LHCN-M2 (cell line): ENCODE measurements at places on chromosomes 5 and 9.

GRCh38 chr5:167458412-167458811 is 833.0 kb upstream of the WWC1 start:
- DNase-seq, result no peak

GRCh38 chr5:150585781-150586341 is 54.6 kb upstream of the SYNPO start:
- no peak for DNase-seq

DNA sequence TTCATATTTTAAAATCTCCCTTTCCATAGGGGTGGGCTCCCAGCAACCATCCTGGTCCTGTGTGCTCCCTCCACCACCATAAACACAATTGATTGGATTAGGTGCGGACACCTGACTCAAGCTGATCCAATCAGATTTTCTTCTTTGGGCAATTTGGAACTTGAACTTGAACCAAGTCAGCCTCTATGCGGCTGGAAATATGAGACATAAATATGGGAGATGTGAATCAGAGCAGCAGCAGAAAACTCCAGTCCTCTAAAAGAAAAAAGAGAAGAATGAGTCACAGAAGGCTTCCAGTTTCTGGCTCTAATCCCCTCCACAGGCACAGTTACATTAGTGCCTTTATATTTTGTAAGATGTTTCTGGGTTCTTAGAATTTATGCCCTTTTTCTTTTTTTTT is 306.6 kb downstream of the MLLT3 start:
- peak; percentile 89 for DNase-seq

- DNase-seq, result no peak
These were observed 137.5 kb downstream of the CPLANE1 start for GRCh38 chr5:37111426-37112382.

DNA sequence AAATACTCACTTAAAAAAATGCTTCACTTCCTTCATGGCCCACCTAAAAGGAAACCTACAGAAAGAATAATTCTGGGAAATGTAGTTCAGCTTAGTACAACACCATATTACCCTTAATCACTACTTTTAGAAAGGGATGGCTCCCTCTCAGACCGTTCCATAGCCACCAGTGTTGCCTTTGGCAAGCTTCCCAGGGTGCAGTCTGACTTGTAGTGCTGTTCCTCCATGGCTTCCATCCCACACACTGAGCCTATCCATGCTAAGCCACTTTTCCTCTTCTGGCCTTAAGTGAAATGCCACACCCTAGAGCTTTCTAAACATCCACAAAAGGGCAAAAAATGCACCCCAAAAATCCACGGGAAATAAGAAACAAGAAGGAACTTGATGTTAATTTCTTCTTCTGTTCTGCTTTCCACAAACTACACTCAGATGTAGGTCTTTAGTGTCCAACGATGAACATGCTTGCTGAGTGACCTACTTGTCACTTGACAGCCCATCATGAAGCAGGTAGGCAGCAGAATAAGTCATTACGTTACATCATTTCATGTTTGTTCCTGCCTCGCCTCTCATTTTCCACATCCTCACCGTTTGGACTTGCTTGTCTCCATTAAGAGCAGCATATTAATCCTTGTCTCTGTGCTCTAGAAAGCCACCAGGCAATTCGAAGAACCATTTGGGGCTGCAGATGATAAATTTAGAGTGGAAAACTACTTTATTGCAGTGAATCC is 391.1 kb upstream of the GRAMD2B start:
- peak; percentile 77 for DNase-seq

DNA sequence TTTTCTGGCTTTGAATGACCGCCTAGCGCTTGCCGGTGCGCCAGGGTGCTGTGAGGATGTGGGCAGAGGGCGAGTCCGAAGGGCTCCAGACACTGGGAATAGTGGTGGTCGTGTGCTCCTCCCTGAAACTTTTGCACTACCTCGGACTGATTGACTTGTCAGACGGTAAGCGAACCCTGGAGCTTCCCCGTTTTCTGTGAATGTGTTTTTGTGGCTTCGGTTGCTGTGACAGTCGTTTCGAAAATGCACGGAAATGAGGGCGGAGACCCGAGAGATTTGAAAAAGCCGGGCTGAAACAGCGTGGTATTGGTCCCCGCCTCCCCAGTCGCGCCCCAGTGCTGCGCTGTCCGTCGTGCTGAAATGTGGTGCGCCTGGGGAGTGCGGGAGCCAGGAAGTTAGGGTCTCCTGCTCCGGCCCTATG is 102.5 kb upstream of the GABRP start:
- DNase-seq, result no peak

GRCh38 chr9:28212979-28213378 is 639.7 kb upstream of the C9orf72 start:
- peak; percentile 71 for DNase-seq

GRCh38 chr5:172715421-172715780 is 55.6 kb downstream of the DUSP1 start:
- no peak for DNase-seq

DNA sequence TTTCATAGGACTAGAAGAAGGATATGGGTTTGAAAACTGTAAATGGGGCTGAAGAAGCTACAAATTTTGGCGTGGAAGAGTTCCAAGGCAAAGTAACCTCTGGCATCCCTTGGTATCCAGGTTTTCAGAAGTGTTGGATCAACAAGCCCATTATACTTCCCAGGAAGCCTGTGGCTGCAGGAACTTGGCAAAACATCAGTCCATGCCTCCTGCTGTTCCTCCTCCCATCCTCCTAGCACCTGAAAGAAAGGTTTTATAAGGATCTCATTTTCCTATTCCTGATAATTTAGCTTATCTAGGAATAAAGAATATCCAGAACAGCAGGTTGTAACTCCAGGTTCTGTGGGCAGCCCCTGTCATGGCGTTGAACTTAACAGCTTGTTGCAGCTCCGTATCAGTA is 72.5 kb upstream of the LPAR1 start:
- no peak for DNase-seq

DNA sequence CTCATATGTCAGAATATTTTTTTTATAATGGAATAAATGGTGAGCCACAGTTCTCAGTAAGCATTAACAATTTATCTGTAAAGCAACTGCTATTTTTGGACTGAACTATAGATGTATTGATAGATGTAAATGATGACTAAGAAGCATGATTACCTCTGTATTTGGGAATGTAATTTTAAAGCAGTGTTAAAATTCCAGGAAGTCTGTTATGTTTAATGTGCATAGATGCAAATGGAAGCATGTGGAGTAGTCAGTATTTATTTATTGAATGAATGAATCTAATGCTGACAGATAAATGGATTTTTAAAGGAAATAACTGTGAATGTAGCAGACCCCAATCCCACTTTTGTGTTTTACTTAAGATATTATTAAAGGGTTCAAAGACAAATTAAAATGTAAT is 95.0 kb downstream of the ATG10 start:
- no peak for DNase-seq

DNA sequence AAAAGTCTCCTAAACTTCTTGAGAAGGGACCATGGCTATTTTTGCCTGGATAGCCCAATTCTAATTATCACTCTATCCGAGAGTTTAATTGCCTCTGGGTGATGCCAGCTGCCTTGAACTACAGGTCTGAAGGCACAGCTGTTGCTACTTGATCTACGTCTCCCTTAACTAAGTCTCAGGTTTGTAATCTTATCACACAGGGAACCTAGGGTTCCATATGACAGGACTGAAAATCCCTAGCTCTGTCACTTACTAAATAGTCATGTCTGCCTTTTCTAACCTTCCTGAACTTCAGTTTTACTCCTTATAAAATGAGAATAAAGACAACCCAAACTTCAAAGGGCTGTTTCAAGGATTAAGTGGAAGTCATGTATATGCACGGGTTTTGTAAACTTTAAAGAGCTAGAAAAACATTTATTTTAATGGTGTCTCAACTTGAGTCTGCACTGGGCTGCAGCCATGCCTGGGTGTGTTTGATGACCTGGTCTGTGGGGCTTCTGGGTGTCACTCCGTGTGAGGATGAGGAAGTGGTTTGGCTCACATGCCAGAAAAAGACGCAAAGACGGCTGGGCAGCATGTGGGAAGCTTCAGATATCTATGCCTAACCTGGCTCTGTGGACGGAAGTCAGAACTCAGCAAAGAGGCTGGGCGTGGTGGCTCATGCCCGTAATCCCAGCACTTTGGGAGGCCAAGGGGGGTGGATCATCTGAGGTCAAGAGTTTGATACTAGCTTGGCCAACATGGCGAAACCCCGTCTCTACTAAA is 129.3 kb upstream of the SLC44A1 start:
- DNase-seq, result peak; percentile 5

- peak; percentile 91 for DNase-seq
These were observed 277.9 kb upstream of the CDH9 start for GRCh38 chr5:27316271-27316650.

DNA sequence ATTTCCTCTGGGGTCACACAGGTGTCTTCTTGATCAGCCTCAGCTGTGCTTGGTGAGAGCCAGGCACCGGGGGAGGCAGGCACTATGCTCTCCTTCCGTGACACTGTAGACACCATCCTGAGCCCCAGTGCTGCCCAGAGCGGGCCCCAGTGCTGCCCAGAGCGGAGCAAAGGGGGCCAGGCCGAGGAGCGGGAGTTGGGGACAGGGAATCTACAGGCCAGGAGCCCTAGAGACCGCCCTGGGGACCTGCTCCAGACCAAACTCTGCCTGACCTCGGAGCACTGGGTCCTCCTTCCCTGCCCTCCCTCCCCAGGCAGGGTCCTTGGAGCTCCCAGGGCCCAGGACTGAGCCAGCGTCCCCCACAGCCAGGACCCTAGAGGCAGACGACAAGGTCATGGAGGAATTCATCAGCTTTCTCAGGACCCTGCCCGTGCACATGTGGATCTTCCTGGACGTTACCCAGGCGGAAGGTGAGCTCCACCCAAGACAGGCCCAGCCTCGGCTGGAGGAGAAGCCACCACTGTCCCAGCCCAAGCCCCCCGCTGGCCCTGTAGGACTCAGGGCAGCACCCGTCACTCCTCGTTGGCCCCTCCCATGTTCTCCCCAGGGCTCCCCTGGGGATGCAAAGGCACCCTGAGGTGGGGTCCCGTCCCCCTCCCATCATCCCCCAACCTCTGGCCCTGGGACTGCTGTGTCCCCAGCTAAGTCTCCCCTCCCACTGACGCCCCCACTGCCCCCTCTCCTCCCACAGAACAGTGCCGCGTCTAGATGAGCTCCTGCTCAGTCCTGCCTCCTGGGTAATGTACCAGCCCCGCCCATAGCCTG is 30.2 kb downstream of the PAEP start:
- DNase-seq, result no peak
